ENCODE measurements at places on chromosomes 7 and 10.

DNA sequence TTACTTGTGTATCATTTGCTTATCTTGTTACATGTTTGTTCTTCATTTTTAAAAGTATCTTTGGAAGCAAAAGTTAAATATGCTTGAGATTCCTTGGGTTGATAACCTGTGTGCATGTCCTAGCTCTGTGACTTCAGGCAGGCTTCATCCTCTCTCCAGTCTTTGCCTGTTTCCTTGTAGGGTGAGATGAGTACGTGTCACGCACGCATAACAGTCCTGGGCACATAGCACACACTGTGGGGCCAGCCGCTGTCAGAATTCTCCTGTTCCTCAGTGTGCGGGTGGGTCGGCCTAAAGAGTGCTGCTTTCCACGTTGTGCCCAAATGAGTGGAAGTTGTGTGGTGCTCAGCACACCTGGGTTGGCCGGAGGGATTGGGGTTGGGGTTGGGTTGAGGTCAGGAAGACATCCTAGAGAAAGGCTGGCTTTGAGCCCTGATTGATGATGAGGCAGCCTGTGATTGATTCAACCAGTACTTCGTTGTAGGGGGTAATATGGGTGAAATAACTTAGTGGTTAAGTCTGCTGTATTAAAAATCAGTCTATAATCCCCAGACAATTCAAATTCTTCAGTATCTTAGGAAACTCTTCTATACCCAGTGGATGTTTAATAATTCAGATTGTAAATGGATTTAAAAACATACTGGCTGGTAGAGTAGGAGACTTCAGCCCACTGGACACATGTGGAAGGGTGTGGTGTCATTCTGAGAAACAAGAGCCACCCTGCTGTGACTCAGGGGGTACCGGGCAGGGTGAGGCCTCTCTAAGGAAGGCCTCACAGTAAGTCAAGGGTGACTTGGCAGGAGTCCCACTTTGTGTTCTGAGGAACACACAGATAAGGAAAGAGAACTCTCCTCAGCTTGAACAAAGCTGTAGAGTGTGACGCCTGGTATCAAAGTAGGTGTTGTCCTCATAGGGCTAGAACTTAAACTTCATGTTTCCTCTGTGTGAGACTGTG lies 54.8 kb downstream of the DAGLB start:
- DNase-seq: peak; percentile 39

GRCh38 chr7:121023683-121024511 lies 35.4 kb downstream of the CPED1 start:
- no peak for DNase-seq

DNA sequence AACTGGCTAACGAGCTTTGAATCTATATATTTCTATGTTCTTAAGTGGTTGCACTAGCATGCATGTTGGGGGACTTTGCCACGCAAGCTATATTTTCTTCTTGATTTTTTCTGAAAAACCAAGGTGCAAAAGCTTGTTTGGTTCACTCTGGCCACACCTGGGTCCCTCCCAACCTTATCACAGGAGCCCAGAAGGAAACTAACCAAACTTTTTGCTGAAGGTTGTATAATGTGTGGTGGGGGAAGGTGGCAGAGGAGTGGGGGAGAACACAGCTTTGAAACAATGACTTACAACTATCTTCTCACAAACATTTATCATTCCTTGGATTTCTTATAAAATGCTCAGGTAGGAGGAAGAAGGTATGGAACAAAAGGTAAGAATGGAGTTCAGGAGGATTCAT lies 75.3 kb downstream of the TMEM168 start:
- no peak for DNase-seq

DNA sequence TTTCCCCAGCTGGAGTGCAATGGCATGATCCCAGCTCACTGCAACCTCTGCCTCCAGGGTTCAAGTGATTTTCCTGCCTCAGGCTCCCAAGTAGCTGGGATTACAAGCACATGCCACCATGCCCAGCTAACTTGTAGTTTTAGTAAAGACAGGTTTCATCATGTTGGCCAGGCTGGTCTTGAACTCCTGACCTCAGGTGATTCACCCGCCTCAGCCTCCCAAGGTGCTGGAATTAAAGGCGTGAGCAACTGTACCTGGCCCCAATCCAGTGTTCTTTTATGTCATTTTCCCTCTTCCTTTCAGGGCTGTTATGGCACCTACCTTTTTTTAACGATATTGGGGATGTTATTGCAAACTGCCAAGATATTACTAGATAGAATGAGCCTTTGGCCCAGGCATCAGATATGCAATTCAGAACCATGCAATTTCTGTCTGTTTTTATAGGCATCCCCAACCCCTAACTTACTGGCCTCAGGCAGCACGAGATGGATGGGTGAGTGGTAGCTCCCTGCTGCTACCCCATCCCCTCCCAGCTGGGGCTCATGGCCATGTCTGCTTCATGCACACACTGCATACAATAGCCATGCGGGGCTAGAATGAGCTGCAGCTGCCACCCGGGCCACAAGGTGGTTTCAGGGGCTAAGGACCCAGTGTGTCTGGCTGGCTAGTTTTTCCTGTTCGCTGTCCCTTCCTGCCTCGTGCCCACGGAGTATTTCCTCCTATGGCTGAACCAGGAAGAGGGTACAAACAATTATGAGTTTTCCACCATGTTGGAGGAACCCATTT lies 1080.1 kb upstream of the SORCS1 start:
- no peak for DNase-seq

DNA sequence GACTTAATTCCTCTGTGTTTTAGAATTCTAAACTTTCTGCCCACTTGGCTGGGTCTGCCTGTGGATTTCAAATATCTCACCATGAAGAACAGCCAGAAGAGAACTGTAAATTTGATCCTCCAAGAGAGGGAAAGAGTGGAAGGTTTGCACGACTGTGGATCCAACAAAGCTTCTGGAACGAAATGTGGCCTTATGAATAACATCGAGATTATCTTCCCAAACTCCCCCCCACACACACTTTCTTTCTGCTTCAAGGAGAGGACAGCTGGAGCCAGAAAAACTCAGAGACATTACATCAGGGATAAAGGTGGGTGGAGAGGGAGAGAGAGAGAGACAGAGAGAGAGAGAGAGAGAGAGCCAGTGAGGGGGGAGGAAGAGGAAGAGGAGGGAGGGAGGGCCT lies 570.1 kb upstream of the MGMT start:
- no peak for DNase-seq

DNA sequence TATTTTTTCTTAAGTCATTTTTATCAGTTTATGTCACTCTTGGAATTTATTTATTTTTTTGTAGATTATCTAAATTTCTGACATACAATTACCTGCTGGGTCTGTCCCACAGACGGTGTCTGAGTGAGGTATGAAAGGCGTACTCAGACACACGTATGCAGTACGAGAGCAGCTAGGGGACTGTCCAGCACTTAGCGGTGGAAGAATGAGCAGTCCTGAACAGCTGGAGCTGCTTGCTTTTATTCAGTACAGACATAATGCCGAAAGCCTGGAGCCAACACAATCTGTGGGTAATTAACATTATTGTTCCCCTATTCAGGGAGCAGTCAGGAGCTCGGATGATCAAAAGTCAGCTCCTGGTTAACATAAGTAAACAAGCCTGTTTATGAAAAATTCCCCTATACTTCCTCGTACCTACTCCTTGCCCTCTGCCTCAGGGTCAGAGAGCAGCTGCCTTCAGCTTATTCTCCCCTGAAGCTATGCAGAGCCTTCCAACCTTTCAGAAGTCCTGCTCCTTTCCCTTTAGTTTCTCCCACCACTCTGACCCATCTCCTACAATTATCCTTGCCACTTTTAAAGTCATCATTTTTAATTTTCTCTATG lies 488.0 kb upstream of the POM121L12 start:
- no peak for DNase-seq

GRCh38 chr10:129033790-129034272 lies 433.2 kb upstream of the MGMT start:
- DNase-seq: no peak
